Naive thymus-derived CD4-positive, alpha-beta T cell (primary cell): ENCODE measurements at places on chromosomes 6 and 20.

DNA sequence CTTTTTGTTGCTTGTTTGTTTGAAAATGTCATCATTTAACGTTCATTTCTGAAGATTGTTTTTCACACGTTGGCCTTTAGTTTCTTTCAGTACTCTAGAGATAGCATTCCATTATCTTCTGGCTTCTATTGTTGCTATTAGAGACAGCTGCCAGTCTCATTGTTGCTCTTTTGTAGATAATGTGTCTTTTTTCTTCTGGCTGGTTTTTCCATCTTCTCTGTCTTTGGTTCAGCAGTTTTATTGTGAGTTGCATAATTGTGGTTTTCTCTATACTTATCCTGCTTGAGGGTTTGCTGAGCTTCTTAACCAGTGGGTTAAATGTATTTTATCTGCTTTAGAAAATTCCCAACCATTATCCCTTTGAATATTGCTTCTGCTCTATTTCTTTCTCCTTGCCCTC lies 23.2 kb upstream of the AIG1 start:
- DNase-seq: no peak

- no peak for DNase-seq
Observed at GRCh38 chr6:33672808-33673207, 38.7 kb downstream of the UQCC2 start.

GRCh38 chr6:142612956-142613355 lies 311.1 kb downstream of the ADGRG6 start:
- no peak for DNase-seq

GRCh38 chr6:79440598-79440997 lies 96.6 kb downstream of the LCA5 start:
- no peak for DNase-seq

DNA sequence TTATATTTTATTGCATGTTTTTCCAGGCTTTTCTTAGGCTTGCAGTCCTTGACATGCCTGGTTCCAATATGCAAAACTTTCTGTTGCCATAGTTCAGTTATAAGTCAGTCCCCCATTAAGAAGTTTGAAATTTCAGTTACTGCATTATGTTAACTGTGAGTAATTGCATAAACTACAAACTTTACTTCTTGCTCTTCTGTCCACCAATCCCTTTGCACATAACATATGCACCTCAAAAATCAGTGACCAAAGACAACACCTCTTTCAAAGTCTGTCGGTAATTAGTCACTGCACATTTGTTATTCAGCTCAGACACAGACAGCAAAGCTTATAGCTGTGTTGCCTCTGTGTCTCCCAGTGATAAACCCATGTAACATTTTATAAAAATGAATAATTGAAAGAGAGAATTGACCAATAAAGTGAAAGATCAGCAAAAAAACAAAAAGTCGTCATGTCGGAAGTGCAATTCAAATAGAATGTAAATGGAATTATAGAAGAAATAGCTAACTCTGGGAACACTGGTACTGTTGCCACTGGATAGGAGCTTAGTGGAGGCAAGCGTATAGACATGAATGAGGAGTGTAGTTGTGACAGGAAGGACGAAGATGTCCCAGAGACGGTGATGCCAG lies 50.3 kb upstream of the BTBD3 start:
- no peak for DNase-seq

- no peak for DNase-seq
Observed at GRCh38 chr6:40328986-40329545, 258.1 kb downstream of the LRFN2 start.

GRCh38 chr6:148044921-148045320 lies 297.7 kb upstream of the SASH1 start:
- DNase-seq: no peak

DNA sequence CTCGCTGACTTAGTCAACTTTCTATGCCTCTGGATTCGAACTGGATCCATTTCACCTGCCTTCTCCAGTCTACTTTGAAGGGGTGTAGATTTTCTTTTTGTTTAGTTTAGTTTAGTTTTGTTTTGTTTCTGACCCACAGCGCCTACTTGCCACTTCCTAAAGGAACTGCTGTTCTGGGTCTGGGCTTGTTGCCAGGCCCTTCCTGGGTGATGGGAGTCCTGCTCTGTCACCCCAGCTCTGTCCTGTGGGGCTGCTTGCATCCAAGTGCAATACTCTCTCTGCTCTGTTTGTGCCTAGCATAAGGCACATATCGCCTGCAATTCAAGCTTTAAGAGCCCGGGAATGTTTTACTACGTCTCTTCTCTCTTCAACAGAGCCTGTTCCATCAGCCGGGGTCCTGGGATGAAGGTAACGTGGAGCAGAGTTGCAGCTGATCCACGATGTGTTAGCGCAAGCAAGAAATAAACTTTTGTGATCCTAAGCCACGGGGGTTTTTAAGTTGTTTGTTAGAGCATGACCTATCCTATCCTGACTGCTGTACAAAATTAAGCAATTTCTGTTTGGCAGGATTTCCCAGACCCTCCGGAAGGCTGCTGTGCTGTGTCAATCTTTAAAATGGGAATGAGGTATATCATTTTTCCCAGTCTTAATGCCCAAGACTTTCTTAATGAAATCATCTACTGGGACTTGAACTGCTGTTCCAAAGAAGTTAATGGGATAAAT lies 30.9 kb upstream of the TAGAP start:
- no peak for DNase-seq
